Progenitor cell of endocrine pancreas (in vitro differentiated cells): ENCODE measurements at places on chromosomes 7 and 10.

- DNase-seq, result no peak
These were observed 389.4 kb upstream of the AUTS2 start for GRCh38 chr7:69208848-69209247.

- DNase-seq, result no peak
These were observed 130.8 kb upstream of the HPS1 start for GRCh38 chr10:98577578-98577977.

- no peak for DNase-seq
These were observed 25.2 kb downstream of the PALD1 start for GRCh38 chr10:70503776-70504175.

- DNase-seq, result peak; percentile 10
These were observed 1.5 kb upstream of the ELFN1 start for GRCh38 chr7:1668396-1669063.

DNA sequence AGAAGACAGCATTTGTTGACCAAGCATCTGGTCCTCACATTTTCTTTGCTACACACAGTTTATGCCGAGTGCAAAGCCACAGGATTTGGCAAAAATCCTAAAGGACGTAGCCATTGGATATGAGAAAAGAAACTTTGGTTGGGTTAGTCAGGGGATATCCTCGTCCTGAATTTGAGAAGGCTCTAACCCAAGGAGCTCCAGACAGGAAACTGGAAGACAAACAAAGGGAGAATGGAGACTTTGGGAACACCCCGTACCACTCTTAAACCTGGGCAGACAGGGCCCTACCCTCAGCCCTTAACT is 146.6 kb upstream of the FRMD4A start:
- no peak for DNase-seq

DNA sequence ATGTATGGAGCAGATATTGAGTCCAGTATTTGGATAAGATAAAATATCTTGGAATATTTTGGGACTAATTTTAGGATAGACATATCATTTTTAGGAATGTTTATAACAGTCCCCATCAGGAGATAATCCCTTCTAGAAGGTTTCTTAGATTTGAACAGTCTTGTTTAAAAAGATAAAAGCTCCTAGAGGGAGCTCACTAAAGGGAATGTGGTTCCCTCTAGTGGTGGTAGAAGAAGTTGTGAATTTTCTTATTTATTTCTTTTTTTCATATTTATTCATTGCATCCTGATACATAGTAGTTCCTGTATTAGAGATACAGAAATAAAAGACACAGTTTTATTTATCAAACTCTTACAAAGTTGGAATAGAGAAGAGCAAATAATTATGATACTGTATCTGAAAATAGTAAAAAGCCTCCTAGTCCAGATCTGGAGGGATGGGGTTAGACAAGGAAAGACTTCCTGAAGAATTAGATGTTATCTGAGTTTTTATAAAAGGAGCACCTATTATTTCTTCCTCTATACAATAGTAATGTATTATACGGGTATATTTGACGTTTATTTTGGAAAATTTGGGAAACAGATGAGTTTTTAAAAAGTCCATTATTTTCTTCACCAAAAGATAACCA is 24.5 kb upstream of the KLF14 start:
- DNase-seq, result no peak

DNA sequence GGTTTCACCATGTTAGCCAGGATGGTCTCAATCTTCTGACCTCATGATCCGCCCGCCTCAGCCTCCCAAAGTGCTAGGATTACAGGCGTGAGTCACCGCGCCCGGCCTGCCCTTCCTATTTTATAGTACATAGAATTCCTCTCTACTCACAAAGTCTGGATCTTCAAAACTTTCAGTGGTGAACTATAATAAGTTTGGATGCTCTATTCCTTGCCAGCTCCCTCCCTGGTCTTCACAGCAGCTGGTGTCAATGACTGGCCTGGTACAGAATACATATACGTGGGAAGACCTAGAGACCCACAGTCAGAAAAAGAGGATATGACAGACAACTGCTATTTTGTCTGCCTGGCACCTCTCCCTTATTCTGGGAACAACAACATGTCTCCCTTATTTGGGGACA is 40.8 kb downstream of the ARHGAP12 start:
- DNase-seq, result no peak

DNA sequence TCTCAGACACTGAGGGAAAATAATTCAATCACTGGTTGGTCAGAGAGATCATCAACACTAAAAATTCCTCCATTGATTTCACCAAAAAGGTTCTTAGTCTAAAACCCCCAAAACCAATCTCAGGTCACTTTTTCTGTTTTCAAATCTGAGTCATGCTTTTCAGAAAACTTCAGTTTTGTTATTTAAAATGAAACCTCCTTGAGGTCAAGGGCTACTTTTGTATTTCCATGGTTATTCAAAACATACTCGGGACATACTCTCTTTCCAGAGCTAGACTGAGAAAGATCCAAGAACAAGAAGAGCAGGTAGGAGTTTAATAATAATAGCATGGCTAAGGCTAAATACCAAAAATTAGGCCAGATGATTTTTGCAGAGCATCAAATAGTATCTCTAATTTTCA is 152.8 kb downstream of the SDHAF3 start:
- no peak for DNase-seq

- no peak for DNase-seq
These were observed 115.1 kb downstream of the PON1 start for GRCh38 chr7:95209276-95209675.

- no peak for DNase-seq
These were observed 17.6 kb upstream of the PANK1 start for GRCh38 chr10:89662596-89662995.

DNA sequence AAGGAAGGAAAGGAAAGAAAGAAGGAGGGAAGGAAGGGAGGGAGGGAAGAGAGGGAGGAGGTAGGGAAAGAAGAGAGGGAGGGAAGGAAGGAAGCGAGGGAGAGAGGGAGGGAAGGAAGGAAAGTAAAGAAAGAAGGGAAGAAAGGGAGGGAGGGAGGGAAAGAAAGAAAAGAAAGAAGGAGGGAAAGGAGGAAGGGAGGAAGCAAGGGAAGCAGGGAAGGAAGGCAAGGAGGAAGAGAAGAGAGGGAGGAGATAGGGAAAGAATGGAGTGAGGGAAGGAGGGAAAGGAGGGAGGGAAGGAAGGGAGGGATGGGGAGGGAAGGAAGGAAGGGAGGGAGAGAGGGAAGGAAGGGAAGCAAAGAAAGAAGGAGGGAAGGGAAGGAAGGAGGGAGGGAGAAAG is 65.8 kb downstream of the MAP3K8 start:
- DNase-seq, result no peak

- no peak for DNase-seq
These were observed 5.3 kb upstream of the GIMAP5 start for GRCh38 chr7:150731916-150732315.

- DNase-seq, result no peak
These were observed 9.5 kb downstream of the ANKIB1 start for GRCh38 chr7:92255308-92255707.

DNA sequence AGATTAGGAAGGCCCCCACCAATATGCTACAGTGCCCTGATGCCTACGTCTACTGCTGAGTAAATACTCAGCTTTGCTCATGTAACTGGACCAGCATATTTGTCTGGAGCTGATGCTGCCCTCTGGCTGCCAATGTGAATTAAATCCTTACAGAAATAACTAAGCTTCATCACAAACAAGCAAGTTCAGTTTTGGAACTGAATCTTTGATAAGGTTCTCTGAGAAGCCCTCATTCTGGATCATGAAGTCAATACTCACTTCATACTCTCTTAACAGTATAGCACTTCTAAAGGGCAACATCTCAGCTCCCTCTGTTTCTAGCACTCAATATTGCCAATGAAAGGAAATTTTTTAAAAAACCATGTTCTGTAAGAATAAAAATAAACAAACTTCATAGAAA is 246.7 kb downstream of the ETV1 start:
- no peak for DNase-seq

DNA sequence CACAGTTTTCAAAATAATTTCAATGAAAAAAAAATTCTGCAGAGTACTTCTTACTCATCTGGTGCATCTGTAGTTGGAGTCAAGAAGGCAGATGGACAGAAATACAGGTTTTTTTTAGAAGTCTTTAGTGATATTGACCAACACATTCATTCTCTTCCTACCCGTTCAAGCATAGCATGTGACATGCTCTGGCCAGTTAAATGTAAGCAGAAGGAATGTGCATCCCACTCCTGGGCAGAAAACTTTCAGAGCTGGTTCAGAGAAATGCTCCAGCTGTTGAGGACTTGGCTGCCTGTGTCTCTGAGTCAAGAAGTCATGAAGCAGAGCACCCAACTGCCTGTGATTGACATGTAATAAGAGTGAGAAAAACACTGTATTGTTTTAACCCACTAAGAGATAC is 665.3 kb upstream of the IGFBP3 start:
- no peak for DNase-seq

GRCh38 chr7:48158404-48158803 is 12.9 kb upstream of the ABCA13 start:
- DNase-seq, result no peak

DNA sequence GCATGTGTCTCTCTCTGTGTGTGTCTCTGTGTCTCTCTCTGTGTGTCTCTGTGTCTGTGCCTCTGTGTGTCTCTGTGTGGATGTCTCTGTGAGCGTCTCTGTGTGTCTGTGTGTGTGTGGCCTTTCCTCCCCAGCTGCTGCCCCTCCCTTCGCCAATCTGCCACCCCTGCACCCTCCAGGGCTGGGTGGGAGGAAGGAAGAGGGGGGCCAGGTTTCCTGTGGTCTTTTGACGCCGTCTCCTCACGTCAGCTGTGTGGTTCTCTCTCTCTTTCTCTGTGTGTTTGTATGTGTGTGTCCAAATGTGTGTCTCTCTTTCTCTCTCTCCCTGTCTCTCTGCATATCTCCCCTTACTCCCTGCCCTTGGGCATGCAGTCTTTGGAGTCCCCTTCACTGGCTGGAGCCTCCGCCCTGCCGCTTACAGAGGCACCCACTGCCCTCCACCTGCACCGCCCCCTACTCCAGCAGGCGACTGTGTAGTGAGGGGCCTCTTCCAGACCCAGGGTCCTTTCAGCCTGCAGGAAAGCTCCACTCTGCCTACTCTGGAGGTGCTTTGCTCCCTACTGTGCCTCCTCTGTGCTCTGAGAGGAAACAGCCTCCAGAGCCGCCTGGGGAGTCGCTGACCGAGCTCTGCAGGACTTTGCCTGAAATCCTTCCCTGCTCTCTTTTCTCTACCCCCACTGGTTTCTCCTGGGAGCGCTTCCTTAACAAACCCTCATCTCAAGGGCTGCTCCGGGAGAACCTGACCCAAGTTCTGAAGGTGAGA is 44.2 kb upstream of the C10orf71 start:
- no peak for DNase-seq
